ENCODE measurements at places on chromosomes 5 and 9.

DNA sequence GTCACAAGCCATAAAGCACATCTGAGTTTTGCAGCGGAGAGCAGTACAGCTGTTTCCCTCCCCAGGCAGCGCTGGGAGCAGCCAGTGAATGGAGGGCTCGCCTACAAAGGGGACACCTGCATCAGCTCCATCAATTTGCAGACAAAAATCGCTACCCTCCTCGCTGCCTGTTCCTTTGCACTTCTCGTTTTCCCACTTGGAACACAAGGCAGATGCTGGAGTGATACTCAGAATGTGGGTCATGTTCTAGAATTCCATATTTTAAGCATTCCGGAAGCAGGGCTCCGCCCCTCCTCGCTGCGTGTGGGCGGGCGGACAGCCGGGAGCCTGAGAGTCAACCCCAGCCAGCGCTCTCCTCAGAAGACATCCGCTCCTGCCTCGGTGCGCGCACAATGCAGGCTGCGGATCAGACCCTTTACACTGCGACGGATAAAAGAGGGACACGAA, 92.1 kb downstream of the LMNB1 start:
- no peak for DNase-seq

DNA sequence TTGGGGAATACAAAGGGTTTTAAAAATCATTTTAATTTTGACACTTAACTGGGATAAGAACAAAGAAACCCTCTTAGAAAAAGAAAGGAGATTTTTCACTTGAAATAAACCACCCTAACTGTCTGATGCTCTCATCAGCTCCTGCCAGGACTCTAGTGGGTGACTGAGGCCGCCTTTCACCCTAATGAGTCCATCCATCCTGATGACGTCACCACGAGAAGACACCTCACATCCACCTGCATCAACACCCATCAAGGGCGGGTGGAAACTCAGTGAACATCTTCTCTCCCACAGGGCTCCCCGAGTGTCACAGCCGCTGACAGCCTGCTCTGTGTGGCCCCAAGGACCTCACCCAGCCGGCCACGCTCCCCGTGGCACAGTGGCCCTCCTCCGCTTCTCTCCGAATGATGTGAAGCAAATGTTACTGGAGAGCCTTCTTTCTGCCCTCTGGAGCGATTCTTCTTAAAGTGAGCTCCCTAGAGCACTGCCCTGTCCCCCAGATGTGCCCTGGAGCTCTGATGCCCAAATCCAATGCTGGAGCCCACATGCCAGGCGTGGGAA, 584.3 kb upstream of the ADAMTS16 start:
- no peak for DNase-seq

DNA sequence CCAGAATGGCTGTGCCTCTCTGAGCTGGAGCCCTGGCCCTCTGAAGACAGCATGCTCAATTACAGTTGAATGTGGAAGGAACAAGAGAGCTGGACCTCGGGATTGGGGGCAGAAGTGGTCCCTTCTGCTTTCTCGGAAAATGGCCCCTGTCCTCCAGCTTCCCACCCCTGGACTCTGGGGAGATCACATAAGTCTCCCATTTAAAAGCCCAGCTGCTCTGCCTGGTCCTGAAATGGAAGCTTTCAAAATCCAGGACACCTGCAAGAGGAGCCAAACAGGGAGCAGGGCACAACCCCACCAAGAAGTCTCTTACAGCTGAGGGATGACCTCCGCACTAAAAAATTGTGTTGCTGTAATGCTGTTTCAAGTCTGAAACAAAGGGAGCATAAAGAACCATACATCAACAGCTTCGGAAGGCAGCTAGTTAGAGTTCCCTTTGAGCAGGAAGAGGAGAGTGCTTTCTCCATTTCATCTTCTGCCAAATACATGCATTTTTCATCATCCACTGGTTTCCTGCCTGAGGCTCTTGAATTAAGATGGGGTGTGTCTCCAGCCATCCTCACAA, 48.2 kb downstream of the TGFBI start:
- DNase-seq = no peak

- DNase-seq = no peak
Measured at GRCh38 chr5:160435532-160435931, 13.9 kb downstream of the PTTG1 start.

DNA sequence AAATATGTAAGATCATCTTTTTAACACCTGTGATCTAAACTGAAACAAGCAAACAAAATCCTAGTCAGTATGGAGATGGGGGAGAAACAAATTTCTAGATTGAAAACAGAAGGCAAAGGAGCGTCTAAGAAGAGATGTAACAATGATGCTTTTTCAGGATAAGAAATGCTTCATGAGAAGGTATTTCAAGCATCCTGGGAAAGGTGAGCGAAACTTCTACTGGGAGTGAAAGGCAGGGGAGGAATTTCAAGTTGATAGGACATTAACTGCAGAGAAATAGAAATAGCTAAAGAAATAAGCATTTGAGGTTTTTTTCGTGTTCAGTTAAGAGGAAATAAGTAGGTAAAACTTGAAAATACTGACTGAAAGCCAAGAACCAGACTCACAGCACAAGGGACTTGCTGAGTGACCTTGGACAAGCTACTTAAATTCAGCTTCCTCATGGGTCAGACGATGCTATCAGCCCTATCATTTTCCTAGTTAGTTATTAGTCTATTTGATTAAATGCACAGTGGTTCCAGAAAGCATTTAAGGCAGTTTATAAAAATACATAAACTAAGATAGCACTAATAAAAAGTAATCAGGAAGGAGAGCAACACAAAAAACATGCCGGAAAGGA, 406.3 kb downstream of the PDE4D start:
- no peak for DNase-seq

DNA sequence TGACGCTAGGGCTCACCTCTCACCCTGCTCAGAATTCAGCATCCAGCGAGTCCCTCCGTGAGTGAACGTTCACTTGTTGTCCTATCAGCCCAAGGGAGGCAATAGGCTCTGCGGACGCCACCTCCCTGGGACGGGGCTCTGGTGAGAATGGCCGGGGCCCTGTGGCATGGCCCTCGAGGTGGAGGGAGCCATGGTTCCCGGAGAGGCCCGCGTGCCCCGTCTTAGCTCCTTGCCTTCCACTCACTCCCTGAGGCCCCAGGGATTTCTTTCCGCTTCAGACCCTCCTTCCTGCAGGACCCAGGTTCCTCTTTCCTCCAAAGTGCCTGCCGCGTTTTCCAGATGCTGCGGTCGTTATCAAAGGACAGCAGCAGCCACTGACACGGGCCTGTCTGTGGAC, 21.5 kb downstream of the EXOC3 start:
- DNase-seq = no peak
